ENCODE measurements at places on chromosomes 3 and 15. TPM values are rescaled to one million over a fixed set of nuclear protein-coding genes. Genes with fewer than 3 reads are reported as not detected.

DNA sequence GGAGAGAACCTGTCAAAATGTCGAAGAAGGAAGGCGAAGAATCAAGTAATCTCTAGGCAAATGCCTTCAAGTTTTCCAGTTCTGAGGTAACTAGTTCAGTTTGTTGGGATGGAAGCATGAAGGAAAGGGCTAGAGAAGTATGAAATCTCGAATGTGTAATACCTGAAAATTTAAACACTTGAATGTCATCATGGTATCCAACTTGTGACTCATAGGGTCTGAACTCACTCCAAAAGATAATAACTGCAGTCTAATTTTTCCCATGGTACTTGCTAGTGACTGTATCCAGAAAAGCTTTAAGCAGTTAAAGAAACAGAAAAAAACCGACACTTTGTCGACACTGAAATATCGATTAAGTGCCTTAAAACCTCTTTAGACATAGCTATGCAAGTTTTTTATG is 102.9 kb upstream of the CHRM5 start:
- DNase-seq, result no peak

GRCh38 chr3:299590-300301 is 103.2 kb downstream of the CHL1 start:
- no peak for DNase-seq

- no peak for DNase-seq
These were observed 67.4 kb downstream of the SNRPN start for GRCh38 chr15:25022233-25022632.

GRCh38 chr3:106302451-106303221 is 433.8 kb upstream of the CBLB start:
- DNase-seq, result no peak

- no peak for DNase-seq
These were observed 58.2 kb upstream of the TP63 start for GRCh38 chr3:189573004-189573403.

- DNase-seq, result no peak
These were observed 161.4 kb upstream of the RARB start for GRCh38 chr3:25266677-25267076.

DNA sequence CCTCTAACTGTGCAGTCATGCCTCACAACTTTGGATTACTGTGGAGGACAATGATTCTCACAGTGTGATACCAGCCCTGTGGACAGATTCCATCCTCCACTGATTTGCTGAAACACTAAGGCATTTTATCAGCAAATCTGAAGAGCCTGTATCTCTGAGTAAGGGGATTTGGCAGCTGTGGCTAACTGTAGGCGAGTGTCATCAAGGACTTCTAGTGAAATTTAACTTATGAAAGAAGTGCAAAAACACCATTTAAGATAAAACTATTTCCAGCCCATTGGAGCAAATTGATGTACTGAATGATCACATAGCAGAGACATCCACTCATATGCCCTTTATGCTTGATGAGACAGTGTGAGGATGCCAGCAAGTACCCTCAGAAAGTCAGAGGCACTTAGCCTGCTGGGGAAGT is 13.9 kb upstream of the TMPRSS7 start:
- no peak for DNase-seq

DNA sequence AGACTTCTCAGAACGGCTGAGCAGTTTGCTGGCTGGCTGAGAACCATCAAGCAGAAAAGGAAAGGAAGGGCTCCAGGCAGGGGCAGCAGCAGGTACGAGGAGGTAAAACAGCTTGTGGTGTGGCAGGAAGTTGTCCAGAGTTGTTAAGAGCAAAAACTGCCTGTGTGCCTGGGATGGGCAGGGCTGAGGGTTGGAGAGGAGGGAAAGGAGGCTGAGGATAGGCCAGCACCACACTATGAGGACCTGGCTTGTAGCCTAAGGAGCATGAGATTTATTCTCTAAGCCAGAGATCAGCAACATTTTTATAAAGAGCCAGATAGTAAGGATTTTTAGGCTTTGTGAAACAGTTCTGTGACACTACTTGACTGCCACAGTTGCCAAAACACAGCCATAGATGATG is 8.0 kb downstream of the IGSF10 start:
- DNase-seq, result no peak

DNA sequence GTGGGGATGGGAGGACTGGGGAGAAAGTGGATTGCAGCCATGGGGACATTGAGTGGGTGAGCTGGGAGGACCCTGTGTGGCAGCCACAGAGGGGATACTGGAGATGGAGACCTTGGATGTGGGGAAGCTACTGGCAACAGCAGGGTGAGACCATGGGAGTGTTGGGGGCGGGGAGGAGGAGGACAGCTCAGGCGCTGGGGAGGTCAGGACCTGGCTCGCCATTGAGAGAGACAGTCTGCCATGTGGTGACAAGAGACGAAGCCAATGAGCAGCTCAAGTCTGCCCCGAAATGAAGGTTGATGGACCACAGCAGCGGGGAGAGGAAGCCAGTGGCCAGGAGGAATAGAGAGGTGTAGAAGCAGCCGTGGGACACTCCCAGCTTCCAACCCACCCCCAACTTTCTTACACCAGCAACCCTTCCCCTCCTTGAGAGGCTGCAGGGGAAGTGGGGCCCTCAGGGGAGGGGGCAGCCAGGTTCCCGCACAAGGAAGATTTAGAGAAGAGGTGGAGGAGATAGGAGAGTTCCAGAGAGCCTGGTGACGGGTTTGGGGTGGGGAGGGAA is 118.1 kb downstream of the ASB7 start:
- no peak for DNase-seq

DNA sequence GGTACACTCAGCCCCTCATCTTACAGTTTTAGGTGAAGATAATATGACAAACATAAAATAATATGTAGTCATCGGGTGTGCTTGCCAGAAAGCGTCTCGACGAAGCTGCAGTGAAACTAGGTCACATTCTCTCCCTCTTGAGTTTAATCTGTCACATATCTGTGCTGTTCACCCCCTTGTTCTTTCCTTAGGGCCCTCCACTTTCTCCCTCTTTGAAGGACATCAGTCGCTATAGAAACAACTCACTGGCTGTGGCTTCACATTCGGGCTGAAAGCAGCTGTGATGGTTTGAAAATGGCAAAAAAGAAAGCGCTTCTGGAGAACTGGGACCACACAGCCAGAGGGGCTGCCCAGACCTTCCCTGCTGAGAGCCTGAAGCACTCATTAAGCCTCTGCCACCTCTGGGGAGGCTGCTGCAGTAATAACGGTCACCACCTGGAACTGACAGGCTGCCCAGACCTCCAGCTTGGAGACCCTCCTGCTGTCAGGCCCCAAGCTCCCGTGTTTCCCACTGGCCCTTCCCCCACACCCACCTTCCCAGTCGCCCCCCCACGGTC is 50.3 kb downstream of the ABTB1 start:
- no peak for DNase-seq

DNA sequence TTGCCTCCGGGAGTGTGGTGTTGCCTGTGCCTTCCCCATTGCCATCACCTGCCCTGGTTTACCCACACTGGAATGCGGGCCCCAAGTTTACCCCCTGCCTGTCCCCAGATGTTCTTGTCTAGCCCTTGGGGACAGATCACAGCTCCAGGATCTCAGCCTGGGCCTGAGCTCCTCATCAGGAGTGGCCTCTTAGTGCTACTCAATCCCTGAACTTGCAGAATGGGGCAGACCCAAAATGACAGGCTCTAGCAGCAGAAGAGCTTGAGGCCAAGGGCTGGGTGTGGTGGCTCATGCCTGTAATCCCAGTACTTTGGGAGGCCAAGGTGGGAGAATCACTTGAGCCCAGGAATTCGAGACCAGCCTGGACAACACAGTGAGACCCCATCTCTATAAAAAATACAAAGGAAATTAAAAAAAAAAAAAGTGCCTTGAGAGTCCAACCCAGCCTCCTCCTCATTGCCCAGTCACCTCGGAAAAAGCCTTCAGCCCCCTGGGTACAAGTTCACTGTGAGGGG is 3.8 kb downstream of the CHAC1 start:
- no peak for DNase-seq

GRCh38 chr15:63256433-63257274 is 20.8 kb upstream of the APH1B start:
- DNase-seq, result no peak

DNA sequence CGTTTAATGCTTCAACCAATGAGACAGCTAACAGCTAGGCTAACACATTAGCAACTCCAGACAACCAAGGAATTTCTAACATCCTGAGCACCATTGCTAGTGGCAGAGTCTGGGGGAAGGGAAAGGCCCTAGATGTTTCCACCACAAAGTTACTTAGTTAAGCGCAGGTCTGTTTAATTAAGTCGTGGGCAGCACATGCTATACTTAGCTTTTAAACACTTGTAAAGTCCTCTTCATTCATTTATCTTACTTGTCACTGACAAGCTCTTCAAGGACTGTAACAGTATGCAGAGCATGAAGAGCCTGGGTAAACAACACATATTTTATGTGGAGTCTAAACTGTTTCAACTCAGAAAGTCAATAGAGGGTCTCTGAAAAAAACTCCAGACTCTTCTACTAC is 221.1 kb upstream of the WNT5A start:
- no peak for DNase-seq

DNA sequence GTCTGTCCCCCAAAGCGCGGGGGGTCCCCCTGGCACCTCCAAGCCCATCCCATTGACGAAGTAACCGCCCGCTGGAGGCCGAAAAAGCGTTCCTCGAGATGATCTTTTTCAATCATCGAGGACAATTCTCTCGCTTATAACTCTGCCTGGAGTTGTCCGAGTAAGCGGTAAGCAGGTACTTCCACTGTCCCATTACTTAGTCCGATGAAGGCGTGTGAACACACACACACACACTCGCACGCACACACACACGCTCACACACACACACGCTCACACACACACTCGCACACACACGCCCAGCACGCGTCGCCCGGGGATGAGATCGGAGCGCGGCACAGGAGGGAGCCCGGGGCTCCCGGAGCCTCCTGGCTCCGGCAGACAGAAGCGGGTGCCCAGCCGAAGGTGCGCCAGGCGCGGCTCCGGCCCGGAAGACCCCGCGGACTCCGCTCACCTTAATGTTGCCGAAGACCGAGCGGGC is 430 bp downstream of the SLCO2A1 start:
- DNase-seq, result no peak

DNA sequence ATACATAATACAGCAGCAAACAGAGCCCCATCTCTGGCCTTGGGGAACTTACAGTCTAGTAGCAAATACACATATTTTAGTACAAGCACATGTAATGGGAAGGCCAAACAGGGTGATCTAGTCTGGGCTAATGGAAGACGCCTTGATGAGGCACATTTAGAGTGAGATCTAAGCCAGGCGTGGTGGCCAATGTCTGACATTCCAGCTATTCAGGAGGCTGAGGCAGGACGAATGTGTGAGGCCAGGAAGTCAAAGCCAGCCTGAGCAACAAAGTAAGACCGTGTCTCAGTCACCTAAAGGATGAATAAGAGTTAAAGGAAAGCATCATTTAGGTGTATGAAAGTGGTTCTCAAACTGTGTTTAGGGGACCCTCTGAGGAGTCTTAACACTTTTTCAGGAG is 291.9 kb downstream of the MAGI1 start:
- no peak for DNase-seq

DNA sequence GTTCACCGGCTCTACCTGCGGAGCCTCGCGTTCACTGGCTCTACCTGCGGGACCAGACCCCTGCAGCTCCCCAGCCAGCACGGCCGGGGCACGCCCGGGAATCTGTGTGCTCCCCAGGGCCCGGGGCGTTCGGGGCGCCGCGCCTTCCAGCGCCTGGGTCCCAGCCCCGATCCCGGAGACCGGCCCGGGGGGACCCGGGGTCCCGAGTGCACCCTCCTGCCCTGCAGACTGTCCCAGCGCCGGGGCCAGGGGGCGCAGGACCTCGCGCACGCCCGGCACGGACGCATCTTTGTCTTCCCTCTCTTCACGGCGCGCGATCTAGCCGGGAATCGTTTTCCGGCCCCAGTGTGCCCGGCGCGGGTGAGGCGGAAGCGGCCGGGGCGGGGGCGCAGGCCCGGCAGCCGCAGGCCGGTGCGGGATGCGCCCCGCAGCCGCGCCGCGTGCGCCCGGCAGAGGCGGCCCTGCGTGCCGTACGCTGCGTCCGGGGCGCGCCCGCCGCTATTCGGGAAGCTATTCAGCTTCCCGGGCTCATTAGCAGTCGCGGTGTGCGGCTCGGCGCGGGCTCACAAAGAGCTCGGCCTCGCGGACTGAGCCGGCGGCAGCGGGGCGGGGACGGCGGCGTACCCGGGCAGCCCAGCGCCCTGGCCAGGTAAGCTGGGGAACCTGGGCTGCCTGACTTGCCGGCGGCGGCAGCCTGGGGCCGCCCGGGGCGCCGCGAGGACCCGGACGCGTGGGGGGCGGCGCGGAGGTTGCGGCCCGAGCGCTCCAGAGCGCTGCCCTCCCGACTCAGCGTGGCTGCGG is at the start of gene APBA2:
Gene APBA2, plus strand, starts transcription at position 345 of the 801 bp plus-strand sequence. CDS start 167,911 bp downstream, outside the sequence.
- peak; percentile 33 for DNase-seq

GRCh38 chr15:32965897-32966296 is 228.6 kb downstream of the FMN1 start:
- DNase-seq, result no peak

GRCh38 chr15:44219073-44219472 is 24.0 kb upstream of the FRMD5 start:
- DNase-seq, result no peak

- no peak for DNase-seq
These were observed 166.4 kb upstream of the PROK2 start for GRCh38 chr3:71951361-71951760.

- no peak for DNase-seq
These were observed 306.2 kb upstream of the DPPA4 start for GRCh38 chr3:109643590-109643989.

DNA sequence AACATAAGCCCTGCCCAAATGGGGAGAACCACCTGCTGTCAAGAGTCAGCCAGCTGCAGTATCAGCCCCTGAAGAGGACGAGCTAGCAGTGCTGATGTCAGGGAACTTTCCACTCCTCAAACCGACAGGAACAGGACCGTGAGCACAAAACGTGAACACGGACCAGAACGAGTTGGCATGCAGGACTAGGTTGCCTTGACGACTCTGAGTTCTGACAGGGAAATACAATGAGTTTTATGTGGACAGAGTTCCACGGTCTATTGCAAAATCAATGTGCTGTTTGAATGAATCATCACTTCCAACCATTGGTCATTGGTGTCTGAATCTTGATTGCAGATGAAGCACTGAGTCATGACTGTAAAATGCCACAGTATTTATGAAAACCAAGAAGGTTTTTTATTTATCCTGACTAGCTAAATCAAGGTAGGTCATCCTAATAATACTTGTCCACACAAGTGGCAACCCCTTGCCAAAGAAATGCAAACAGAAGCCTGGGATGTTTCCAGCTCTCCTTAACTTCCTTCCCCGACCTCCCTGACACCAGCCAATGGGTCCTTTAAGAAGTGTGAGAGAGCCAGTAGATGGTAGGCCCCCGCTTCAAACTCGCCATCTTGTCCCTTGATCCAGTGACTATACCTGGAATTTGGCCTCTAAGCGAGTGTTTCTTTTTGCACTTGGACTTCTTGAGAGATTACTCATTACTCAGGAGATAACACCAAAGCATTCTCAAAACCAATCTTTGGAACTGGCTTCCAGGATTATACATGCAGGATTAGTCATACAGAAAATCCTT is 119.6 kb downstream of the ASB7 start:
- no peak for DNase-seq

LRRC3B gene
- total RNA-seq, result not detected

SI gene
- total RNA-seq, result not detected

LYZL4 gene
- not detected for total RNA-seq

OR5K2 gene
- total RNA-seq, result not detected

TMEM212 gene
- total RNA-seq, result not detected

REC114 gene
- total RNA-seq, result not detected

STRA6 gene
- total RNA-seq, result 0.14 TPM

TRPC1 gene
- total RNA-seq, result 3.1 TPM

Measured in activated naive CD4-positive, alpha-beta T cell treated with anti-CD3 and anti-CD28 coated beads, Interleukin-2, amount 50 U/mL, for 72 hours (primary cell).